Activated T-helper 9 cell treated with anti-CD3 and anti-CD28 coated beads, Interleukin-2, amount 50 U/mL, for 16 hours (primary cell): ENCODE measurements at places on chromosomes 4 and X.

DNA sequence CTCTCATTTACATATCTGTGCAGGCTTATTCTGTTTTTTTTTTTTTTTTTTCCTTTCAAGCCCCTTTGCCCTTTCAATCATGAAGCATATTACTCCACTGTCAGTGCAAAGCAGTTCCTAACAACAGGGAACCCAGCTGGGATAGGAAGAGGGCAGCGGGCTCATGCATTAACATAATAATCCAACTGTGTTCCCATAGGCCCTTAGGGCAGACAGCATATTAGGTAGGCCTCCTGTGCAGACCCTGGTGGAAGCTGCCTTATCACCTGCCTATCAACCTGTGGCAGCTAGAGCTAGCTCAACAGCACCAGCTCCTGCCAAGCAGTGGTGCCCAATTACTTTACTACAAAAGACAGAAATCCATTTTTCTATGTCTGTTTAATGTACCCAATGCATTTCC is 49.3 kb downstream of the SLC10A7 start:
- DNase-seq, result no peak

DNA sequence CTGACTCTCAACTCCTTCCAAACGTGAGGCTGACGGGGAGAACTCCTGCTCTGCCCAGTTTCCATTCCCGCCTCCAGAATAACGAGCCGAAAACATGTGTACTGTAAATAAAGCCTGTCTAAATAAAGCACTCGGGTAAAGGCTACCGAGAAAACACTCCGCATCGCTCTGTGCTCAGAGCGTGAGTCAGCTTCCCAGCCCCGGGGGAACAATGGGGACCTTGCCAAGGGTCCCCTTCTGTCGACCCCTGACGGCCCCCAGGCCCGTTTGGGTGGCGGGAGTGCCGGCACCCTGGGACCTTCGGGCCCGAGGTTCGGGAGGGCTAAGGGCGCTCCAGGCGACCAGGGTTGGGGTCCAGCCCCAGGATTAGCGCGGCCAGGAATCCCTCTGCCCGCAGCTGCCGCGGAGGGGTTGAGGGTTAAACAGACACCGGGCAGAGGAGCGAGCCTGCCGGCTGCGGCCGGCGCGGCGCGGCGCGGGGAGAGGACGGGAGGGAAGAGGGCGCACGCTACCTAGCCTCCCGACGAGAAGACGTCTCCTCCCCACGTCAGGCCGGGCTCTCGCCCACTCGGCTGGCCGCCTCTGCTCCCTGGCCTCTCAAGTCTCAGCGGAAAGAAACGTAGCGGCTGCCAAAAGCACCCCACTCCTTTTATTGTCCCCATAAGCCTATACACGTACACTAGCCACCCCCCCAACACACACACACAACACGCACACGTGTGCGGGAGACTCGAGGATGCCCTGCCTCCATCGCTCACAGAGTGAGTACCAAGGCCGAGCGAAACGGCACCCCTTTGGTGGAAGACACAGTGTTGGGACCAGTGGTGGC is 85.5 kb downstream of the BCOR start:
- DNase-seq, result no peak

GRCh38 chr4:185128272-185129119 is 14.6 kb upstream of the SLC25A4 start:
- no peak for DNase-seq

DNA sequence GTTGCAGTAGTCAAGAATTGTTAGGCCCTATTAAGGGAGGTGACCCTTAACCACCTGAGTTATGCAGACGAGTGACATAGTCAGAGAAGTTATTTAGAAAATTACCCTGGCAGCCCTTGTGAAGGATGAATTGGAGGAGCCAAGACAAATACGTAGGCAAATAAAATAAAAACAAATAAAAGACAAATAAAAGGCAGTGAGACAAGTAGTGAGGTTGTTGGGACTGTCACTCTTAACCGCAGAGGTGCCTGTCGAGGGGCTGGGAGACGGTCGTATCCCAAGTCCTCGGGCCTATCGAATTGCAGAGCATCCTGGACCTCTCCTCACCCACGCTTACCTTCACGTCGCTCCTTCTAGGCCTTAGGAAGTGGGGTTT is 58.0 kb upstream of the ZC4H2 start:
- DNase-seq, result no peak

DNA sequence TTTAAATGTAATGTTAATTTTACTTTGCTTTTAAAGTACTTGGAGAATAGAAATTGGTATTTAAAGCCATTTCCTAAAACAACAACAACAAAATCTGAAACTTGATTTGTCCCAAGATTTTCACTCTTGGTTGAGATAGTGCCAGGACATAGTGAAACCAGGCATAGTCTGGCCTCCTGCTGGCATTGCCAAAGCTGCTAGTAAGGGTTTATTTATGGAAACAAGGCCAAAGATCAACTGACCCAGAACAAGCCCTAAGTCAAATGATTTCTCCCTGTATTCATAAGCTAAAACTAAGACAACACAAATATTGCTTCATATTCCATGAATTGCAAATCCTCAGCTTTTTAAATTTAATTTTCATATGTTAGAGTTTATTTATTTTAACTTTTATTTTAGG is 227.5 kb upstream of the FGF13 start:
- no peak for DNase-seq

- DNase-seq, result no peak
Measured at GRCh38 chr4:88101165-88101564, 57.3 kb downstream of the ABCG2 start.

DNA sequence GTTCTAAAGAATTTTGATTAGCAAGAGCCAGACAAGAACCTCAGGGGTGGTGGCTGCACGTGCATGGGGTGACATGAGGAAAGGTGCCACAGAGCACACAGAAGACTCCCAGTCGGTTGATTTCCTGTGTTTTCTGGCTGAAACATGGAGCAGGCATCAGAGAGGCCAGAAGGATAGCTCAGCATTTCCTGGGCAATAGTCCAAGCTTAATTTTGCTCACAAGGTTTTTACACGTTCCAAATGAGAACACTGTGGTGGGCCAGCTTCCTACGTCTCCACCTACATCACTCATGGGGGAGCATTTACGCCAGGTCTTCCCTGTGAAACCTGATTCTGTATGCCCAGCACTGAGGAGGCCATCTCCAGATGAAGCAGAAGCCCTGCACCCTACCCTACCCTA is 212.5 kb upstream of the CLNK start:
- DNase-seq, result no peak

DNA sequence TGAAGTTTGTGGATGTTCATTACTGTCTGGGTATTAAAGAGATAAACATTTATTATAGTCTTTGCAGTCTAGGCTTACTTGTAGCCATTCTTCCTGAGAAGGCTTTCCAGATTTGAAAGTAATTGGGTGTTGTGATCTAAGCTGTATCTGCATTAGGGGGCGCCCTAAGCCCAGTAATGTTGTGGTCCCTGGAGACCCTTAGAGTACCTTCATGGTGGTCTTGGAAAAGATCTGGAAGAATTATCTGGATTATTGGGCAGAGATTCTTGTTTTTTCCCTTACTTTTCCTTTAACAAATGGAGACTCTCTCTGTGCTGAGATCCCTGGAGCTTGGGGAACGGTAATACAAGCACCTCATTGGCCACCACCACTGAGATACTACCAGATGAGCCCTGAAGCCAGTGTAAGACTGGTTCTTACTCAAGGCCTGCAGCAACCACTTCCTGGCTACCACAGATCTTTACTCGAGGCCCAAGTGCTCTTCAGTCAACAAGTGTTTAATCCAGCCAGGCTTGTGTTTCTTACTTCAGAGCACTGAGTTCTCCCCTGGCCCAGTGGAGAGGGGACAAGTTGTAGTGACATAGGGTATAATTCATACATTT is 63.1 kb downstream of the RTL3 start:
- DNase-seq, result no peak

- DNase-seq, result no peak
Measured at GRCh38 chr4:176134670-176135069, 60.7 kb downstream of the SPATA4 start.

- DNase-seq, result no peak
Measured at GRCh38 chrX:118508635-118509034, 13.0 kb downstream of the DOCK11 start.

DNA sequence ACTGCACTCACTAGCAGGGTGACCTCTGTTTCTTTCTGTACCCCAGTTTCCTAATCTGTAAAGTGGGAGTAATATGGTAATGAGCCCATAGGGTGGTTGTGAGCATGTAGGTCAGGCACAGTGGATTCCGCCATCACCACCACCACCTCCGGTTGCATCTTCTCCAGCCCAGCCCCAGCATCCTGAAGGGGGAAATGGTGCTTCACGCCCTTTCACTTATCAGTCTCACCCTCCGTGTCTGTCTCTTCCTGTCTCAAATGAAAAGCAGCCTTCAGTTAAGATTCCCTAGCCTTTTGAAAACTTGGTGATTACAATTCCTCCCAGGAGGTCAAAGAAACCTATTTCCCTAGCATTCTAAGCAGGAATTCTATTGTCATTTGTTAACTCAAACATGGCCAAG is 16.9 kb upstream of the XPNPEP2 start:
- no peak for DNase-seq

DNA sequence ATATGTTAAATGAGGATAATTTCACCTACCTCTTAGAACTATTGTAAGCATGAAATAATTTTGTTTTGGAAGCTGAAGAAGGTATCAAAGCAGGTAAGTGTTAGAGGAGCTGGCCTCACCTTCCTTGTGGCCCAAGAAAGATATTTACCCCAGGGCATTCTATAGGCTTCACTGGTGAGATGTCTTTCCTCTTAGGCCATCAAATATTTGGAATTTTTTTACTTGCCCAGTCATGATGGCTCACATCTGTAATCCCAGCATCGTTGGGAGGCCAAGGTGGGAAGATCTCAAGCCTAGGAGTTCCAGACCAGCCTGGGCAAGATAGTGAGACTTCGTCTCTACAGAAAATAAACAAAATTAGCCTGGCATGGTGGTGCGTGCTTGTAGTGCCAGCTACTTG is 6.1 kb upstream of the SMS start:
- DNase-seq, result no peak

DNA sequence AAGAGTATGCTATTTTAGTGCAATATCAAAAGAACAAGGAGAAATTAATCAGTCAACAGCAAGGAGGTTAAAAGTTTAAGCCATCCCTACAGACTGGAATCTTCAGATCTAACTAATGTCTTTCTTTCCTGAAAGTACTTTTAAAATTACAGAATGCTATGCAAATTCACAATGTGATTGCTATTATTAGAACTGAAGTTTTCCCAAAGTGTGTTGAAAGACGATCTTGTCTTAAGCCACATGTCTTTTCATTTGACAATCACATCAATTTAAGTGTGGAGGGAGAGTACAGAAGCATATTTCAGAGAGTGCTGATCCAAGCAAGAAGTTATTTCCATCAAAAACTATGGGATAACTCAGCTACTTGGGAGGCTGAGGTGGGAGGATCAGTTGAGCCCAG is 64.7 kb upstream of the TNIP3 start:
- DNase-seq, result no peak

DNA sequence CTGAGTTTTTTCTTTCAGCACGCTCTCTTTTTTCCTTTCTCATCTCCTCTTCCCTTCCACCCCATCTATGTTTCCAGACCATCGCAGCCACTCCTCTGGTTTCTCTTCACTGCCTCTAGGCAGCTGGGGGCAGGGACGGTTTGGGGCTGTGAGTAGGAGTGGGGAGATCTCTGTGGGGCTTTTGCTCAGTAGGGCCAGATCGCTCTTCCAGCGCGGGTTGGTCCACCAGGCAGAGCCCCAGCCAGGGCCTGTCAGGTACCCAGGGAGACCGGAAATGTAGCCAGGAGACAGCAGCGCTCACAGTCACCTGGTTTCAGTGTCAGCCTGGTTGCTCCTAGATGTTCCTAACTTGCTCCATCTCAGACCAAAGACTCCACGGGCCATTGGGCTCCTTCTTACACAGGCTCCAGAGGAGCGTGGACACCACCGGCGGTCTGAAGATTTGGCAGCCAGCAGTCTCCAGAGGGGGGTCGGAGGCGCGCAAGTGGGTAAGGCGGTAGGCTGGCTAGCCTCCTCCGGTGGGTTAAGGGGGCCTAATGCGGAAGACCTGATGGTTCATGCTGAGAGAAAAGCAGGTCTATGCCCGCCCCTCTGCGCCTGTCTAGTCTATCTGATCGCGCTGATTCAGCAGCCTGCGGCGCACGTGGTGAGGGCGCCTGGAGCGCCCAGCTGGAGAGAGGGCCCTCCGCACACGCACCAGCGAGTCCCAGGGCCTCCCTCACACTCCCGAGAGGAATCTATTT is 1.8 kb downstream of the FGF5 start:
- no peak for DNase-seq

DNA sequence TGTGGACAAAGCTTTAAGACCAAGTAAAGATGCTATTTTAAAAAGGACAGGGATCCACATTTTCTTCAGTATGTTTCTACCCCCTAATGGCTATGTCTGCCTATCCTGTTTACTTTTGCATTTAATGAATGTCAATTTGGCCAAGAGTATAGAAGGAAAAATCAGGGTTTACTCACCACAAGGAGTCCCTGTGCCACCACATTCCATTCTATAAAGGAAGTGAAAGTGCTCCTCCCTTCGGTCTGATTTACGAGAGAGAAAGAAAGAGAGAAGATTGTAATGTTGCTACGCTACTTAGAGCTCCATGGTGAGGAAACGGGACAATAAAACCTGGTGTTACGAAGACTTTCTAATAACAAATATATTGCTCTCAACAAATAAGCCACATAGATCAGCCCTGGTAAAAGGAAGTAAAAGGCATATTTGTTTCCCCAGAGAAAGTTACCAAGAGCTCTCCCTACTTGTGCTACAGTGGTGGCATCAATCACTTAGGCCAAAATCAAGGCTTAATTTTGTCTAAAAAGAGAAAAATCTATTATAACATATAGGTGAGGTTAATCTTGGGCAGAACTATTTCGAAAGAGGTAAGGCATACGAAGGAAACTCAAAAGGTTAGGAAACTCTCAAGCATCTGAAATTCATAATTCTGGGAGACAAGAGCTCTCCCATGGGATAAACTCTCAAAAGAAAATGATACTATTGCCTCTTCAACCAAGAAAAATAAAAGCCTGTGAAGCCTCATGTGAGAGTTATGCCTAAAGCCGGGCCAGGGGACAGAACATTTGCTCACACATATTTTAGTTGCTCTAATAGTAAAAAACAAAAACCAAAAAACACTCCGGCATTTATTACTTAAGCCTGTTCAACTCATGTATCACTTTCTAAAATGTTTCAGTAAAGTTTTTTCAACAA is 29.5 kb downstream of the TAPT1 start:
- no peak for DNase-seq

- DNase-seq, result no peak
Measured at GRCh38 chr4:7540206-7540605, 105.5 kb upstream of the PSAPL1 start.

GRCh38 chr4:172706000-172706399 is 462.6 kb upstream of the GALNT7 start:
- no peak for DNase-seq

DNA sequence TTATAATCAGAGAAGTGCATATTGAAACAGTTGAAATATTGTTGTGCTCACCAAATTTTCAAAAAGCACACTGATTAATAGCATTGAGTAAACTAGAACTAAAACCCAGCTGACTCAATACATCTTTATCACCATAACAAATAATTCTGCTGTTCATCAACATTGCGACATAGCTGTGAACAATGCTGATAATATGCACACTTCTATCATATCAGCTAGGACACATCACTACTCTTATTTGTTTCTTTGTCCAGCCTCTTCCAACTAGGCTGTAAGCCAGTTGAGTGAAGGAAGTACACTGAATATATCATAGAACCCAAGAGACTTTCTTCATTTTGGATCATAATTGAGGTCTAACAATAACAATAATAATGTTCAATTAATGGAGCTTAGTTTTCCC is 349.7 kb downstream of the IQCM start:
- no peak for DNase-seq
